Mammary microvascular endothelial cell (primary cell): ENCODE measurements at places on chromosomes 6 and 20. TPM values are rescaled to one million over a fixed set of nuclear protein-coding genes. Genes with fewer than 3 reads are reported as not detected.

Gene TBX18
- 0.25 and 1.1 TPM in 2 replicates for total RNA-seq

Gene GINM1
- 35.1 and 35.6 TPM in 2 replicates for total RNA-seq

Gene SH3BGRL2
- total RNA-seq = 23.8 and 27.3 TPM in 2 replicates

Gene CLIC5
- total RNA-seq = 0.34 and 0.67 TPM in 2 replicates

Gene CNKSR3
- 15.0 and 16.3 TPM in 2 replicates for total RNA-seq

Gene NRSN1
- total RNA-seq = not detected in 2 replicates

Gene MYT1
- not detected in 2 replicates for total RNA-seq

Gene LIME1
- total RNA-seq = 3.9 and 5.5 TPM in 2 replicates

Gene TFAP2D
- total RNA-seq = not detected in 2 replicates

Gene MCUR1
- total RNA-seq = 9.1 and 13.0 TPM in 2 replicates

Gene RAET1E
- 0.80 and 0.94 TPM in 2 replicates for total RNA-seq

Gene OR11A1
- total RNA-seq = not detected in 2 replicates

Gene ARMC2
- total RNA-seq = 0.27 and 0.74 TPM in 2 replicates

Gene DEFB115
- total RNA-seq = not detected in 2 replicates

Gene CTAGE9
- total RNA-seq = not detected in 2 replicates

Gene ANGPT4
- total RNA-seq = not detected in 2 replicates

Gene NKX2-2
- not detected in 2 replicates for total RNA-seq

Gene NR2E1
- not detected in 2 replicates for total RNA-seq

Gene SLC13A3
- total RNA-seq = not detected in 2 replicates

Gene RBPJL
- total RNA-seq = not detected in 2 replicates
